ENCODE measurements at places on chromosomes 7 and 10.

DNA sequence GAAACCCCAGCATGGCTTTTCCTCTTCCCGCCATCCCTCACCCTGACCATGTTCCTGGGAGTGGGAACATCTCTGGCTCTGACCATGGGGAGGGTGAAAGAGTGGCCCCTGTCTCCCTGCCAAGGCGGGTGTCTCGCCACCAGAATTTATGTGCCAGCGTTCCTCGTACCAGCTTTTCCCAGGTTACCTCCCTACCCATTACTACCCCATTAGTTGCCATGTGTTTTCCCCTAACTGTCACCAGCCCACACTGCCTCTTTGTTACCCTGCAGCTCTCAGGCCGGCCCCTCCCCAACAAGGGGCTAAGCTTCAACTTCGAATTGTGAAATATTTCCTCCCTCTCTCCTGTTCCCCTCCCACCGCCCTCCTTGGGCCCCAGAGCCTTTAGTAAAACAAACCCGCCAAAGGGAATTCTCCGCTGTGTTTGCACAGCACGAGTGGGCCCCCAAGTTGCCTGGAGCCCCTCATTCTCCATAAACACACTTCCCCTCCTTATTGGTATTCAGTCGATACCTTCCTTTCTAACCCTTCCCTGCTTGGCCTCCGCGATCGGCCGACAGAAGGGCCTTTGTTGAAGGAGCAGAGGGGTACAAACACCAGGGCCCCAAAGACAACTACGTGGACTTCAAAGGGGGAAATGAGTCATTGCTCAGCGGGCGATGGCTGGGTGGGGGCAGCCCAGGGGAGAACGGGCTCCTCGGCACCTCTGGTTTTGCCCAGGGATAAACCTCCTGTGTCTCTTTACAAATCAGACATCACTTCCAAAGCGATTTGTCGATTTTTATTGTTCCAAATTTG lies 45.5 kb downstream of the SLIT1 start:
- DNase-seq, result no peak

GRCh38 chr10:75294031-75294437 lies 58.3 kb upstream of the COMTD1 start:
- no peak for DNase-seq

GRCh38 chr7:80128918-80129317 lies 5.7 kb upstream of the GNAI1 start:
- DNase-seq, result no peak

DNA sequence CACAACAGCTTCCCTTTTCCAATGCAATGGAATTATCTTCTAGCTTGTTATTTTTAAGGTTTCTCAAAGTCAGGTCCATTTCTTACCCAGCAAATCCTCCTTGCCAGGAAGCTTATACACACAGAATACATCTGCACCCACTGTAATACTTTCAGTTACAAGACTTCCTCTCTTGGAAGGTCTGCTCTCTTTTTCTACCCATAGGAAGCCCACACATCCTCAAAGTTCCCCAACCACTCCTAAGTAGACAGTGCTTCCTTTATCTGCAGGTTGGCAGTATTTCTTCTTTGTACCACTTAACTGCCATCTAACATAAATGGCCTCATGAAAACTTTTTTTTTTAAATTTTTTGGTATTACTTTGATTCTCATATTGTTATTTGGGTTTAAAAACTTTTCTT lies 155.6 kb downstream of the TAX1BP1 start:
- DNase-seq, result no peak

DNA sequence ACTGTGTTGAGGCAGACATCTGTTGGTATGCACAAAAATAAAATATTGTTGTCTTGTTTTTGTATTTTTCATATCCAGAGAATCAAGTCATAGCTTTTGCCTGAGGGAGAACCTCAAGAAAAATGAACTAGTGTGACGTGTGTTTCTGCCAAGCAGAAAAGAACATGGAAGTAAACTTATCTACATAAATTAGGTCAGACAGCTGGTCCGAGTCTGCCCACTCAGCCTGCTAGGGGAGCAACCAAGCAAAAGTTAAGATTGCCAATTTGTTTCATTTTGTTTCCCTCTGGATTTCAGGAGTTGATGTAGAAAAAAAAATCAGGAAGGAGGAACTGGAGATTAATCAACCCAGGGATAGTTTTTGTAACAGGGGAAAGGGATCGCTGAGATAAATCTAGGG lies 572.4 kb upstream of the LRRTM3 start:
- DNase-seq, result no peak

Data from stimulated activated CD4-positive, alpha-beta T cell treated with anti-CD3 and anti-CD28 coated beads, Interleukin-2, amount 100 ng/mL, for 48 hours (primary cell).